ENCODE measurements at places on chromosomes 1 and 21.

- DNase-seq, result no peak
Observed at GRCh38 chr1:110535985-110536384, 17.0 kb upstream of the KCNA10 start.

DNA sequence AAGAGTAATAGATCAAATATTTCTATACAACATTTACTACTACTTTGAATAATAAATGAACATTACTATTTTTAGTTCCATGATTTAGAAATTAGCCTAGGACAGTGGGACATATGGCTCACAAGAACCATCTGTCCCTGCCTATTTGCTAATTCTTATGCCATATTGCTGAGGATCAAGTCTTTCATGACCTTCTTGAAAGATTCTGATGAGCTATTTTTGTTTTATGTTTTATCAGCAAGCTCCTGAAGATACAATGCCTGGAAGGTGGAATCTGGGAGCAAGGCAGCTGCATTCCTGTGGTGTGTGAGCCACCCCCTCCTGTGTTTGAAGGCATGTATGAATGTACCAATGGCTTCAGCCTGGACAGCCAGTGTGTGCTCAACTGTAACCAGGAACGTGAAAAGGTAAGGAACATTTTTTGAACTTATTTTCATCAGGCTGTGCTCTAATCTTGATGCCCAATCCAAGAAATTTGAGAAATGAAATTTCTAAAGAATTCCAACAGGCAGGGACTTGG, 326.7 kb downstream of the PAPPA2 start:
- no peak for DNase-seq

GRCh38 chr1:46406881-46407608, 12.9 kb downstream of the FAAH start:
- no peak for DNase-seq

DNA sequence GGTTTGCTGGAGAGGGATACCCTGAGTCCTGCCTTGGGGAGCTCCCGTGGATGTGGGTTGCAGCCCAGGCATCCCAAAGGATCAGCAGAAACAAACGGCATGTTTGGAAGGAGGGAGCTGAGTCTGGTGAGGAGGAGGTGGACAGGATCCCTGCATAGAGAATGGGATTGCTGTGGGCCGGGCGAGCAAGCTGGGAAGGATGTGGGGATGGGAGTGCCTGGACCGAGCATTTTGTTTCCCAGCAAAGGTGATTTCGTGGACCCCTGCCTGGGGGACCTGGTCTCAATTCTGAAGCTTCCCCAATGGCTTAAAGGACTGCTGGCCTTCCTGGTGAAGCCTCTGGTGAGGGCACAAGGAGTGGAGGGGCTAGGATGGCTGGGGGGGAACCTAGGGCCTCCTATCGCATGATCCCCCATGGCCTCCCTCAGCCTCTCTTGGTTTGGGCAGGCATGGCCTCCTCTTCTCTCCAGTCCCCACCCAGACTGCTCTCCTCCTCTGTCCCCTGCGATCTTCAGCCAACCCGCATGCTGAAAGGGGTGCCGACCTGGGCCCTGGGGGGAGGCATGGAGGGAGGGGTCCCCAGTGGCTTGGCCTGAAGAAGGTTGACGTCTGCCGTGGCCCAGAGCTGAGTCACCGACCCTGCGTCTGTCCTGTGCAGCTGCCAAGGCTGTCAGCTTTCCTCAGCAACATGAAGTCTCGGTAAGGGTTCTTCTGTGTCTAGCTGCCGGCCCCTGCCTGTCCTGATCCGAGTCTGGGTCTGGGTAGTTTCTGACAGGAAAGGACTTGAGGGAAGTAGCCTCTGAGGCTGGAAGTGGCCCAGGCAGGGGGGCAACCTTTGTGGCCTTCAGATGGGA, 16.3 kb downstream of the FAAH start:
- DNase-seq, result no peak

- DNase-seq, result no peak
Observed at GRCh38 chr1:109499661-109500536, 6.0 kb downstream of the CYB561D1 start.

DNA sequence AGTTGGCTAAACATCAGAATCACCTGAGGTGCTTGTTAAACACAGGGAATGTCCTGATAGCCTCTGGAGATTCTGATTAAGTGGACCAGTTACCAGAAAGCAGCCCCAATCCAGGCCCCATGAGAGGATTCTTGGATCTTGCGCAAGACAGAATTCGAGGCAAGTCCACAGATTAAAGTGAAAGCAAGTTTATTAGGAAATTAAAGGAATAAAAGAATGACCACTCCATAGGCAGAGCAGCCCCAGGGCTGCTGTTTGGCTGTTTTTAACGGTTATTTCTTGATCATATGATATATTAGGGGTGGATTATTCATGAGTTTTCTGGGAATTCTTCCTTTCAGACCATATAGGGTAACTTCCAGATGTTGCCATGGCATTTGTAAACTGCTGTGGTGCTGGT, 176.2 kb downstream of the ROR1 start:
- no peak for DNase-seq

DNA sequence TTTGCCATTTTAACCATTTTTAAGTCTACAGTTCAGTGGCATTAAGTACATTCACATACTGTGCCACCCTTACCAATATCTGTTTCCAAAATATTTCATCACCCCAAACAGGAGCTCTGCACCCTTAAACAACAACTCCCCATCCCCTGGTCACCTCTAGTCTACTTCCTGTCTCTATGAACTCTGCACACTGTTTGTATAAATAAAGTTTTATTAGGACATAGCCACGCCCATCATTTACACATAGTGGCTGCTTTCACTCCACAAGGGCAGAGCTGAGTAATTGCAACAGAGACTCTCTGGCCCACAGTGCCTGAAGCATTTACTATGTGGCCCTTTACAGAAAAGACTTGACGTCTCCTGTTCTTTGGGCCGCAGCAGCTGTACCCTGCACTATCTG, 30.1 kb downstream of the KCNAB2 start:
- no peak for DNase-seq

DNA sequence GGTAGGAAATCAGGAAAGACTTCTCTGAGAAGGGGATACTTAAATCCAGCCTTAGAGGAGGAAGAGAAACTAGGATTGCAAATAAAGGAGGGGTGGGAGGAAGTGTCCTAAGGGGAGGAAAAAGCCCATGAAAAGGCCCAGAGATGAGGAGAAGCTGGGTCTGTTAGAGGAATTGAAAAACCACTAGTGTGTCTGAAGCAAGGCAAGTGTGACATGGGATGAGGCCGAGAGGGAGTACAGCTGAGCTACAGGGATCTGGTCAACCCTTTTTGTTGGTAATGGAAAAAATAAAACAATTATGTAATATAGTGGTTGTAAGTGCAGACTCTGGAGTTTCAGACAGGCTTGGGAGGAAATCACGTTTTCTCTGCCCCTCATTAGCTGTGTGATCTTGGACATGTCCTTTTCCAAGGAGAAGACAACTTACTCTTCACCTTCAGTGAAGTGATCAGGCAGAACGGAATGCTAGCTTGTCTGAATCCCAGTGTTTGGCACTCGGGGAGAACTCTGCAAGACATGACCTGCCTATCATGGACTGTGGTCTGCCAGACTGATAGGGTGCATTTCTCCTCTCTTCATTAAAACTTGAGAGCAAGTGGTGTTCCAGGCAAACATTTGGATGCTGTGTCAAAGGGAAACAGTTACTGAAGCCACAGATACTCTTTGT, 7.4 kb upstream of the S100A10 start:
- no peak for DNase-seq

GRCh38 chr1:94559921-94560320, 18.4 kb upstream of the F3 start:
- DNase-seq, result no peak

DNA sequence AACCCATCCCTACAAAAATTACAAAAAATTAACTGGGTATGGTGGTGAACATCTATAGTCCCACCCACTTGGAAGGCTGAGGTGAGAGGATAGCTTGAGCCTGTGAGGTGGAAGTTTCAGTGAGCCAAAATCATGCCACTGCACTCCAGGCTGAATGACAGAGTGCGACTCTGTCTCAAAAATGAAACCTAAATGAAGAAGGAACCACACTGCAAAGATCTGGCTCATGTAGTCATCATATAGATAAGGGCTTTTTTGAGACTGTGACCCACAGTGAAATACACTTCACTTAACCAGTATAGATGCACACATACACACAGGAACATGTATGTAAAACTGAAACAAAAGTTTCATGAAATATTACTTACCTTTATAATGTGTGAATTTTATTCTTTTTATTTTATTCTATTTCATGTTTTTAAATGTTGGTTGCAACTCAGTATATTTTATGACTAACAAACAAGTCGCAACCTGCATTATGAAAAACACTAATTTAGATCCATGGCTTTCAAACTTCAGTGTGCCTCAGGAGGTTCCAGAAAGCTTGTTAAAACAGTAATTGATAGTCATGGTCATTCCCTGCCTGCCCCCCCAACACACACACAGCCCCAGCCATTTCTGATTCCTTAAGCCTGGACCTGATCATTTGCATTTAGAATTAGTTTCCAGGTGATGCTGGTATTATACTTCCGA, 189.5 kb downstream of the PATJ start:
- no peak for DNase-seq

DNA sequence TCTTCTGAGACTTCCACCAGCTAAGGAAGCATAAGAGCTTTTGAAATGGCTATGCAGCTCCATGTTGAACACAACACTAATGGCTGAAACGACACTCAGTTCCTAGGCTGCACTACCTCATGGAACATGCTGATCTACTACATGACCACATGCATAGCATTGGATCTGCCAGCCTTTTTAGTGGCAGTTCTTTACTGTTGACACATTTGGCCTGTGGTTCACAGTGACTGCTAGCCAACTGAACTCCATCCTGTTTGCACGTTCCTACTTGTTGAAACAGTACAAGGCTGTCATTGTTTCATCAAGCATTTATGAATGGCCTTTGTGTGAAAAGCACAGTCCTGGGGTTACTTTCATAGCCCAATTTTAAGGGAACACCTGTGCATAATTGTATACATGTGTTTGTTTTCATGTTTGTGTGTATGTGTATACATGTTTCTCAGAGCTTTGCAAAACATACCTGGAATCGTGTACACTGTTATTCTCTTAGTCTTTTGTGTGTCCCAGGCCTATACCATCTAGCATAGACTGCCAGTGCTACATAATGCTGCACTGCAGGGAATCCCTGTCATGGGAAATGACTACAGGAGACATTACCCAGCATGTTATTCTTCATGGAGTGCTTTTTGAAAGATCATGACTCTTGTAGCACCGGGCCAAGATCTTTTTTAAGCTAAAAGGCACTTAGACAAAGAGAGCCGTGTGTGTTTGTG, 179.6 kb upstream of the ESRRG start:
- no peak for DNase-seq

DNA sequence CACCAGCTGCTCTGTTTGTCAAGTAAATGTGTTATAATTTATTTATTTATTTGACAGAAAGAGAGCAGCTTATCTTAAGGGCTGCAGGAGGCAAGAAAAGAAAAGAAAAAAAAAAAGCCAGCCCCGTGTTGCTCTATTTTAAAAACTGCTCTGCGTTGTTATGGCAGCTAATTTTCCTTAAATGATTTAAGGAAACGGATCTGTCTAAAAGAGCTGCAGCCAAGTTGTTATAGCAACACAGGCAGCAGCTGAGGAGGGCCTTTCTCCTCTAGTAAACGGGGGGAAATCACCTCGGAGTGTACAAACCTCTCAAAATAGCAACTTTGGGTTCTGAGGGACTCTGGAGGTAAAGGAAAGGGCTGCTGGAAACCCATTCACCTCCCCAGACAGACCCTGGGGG, 149.2 kb downstream of the BEND5 start:
- DNase-seq, result no peak

DNA sequence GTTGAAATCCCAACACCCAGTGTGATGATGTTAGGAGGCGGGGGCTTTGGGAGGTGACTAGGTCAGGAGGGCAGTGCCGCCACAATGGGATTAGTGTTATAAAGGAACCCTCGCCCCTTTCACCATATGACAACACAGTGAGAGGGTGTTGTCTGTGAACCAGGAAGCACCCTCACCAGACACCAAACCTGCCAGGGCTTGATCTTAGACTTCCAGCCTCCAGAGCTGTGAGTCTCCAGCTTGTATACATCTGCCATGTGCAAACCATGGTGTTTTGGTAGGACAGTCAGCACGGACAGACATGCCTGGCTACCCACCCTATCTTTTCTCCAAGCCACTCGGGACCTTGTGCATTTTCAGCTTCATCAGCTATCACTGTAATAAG, 4.0 kb downstream of the TRIM11 start:
- DNase-seq, result no peak

- DNase-seq, result no peak
Observed at GRCh38 chr21:42892582-42892930, 553 bp upstream of the NDUFV3 start.

- DNase-seq, result no peak
Observed at GRCh38 chr21:42526379-42526727, 12.7 kb downstream of the SLC37A1 start.

DNA sequence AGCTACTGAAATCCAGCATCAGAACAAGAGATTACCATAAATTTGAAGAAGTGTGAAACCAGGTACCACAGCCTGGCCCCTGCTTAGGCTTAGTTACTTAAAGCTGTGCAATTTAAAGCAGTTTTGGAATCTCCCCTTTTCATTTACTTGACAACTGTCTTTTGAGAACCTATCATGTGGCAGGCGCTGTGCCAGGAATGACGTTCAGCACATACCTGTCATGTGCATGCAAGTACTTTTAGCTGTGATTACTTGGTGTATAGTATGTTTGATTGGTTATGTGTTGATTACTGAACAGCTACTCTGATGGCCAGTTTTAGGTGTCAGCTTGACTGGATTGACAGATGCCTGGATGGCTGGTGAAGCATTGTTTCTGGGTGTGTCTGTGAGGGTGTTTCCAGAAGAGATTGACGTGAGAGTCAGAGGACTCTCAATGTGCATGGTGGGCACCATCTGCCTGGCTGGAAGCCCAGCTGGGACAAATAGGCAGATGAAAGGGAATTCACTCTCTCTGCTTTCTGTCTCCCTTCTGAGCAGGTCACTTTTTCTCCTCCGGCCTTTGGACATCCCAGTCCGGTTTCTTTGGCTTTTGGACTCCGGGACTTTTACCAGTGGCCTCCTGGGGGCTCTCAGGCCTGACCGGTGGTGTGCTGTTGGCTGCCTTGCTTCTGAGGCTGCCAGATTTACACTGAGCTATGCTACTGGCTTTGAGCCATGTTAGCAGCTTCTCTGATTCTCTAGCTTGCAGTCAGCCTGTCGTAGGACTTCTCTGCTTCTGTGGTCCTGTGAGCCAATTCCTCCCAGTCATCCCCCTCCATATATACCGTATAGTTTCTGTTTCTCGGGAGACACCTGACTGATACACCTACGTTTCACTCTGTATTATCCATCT, 178.0 kb downstream of the RYR2 start:
- DNase-seq, result no peak

GRCh38 chr1:179095377-179095776, 13.5 kb downstream of the TOR3A start:
- DNase-seq, result no peak
